ENCODE measurements at places on chromosomes 6 and 20.

DNA sequence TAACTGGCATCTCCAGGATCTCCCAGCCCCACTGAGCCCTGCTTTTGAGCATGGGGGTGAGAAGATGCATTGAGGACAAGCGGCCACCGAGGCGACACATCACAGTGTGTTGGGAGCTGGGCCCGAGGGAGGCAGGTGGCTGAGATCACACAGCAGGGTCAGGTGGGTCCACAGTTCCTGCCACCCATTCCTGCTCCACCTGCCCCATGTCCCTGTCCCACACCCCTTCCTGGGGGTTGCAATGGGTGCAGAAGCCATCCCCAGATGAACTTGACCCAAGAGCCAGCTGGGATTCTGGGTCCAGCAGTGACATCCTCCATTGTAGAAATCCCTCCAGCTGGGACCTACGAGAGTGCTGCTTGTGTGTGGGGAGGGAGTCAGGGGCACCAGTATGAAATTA is 1.0 kb downstream of the TGM2 start:
- DNase-seq: no peak

DNA sequence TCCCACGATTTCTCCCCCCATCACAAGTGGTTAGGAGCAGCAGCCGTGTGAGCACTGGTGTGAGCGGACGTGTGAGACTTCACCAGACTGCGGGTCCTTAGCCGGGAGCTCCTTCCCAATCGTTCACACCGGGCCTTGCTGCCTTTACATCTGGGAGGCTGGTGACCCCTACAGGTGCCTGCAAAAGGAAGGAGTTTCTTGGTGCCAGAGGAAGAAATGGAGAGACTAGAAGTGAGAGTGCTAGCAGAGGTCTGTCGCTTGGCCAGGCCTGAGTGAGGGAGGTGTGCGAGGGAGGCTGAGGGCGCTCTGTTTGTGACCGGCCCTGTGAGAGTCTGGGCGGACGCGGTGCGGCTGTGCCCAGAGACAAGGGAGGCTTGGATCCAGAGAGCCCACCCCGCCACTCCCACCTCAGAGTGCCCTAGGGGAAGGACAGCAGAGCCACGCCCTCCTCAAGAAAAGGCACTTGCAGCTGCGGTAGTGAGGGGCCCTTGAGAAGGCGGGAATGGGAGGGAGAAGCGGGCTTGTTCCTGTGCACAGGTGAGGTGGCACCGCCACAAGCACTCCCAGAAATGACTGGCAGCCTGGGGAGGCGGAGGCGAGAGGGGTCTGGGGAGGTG is 10.0 kb upstream of the ARMC2 start:
- no peak for DNase-seq

DNA sequence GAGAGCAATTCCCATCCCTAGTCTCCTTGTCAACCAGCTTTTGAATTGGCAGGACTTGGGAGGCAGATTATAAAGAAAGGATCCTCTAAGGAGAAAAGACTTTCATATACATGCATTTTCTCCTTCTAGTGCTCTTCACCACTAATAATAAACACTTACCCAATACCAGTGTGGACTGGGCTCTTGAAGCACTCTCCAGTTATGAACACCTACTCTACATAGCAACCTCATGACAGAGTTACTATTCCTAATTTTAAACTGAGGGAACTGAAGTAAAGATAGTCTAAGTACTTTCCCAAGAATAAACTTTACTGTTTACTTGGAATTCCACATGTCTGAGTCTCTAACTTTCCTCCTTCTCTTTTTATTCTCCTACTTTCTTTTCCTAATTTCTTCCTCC is 4.8 kb downstream of the COL9A1 start:
- no peak for DNase-seq

GRCh38 chr6:18076231-18076630 is 46.2 kb downstream of the NHLRC1 start:
- no peak for DNase-seq

DNA sequence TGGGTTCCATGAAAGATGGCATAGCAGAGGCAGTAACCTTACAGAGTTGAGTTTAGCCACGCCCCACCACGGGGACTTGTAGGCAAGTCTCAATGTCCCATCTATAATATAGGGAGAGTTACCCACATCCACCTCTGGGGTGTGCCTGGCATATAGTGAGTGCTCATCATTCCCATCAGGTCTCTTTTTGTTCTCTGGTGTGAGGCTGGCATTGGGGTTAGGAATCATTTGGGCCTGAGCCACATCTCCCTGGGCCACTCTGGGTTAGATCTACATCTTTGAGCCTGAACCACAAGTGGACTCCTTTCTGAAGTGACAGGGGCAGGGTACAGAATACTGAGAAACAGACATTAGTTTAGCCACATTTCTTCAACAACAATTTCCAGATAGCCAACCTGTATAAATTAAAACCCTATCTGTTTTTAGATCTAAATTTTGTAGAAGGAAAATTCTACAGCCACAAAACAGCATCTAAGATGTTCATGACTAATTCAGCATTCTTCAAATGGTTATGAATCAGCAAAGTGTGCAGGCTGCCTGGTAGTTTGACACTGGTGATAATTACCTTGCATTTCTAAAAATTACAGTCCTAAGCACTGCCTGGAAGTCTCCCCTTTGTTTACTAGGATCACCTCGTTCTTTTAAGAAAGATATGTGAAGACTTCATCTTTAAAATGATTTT is 20.1 kb downstream of the RNF24 start:
- no peak for DNase-seq

DNA sequence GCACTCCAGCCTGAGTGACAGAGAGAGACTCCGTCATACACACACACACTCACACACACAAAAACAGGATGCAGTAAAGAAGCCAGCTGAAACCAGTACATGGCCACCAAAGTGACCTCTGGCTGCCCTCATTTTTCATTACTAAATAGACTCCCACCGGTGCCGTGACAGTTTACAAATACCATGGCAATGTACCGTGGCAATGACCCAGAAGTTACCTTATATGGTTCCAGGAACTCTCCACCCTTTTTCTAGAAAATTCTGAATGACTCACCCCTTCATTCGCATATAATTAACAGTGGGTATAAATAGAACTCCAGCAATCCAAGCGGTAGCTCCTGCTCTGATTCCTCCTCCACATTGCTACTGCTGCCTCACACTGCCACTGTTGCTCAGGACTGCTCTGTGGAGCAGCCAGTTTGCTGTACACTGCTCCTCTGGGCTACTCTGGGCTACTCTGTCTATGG is 57.7 kb downstream of the SNX5 start:
- no peak for DNase-seq
